ENCODE measurements at places on chromosomes 7 and 10.
A peak's percentile ranks its signal among the peaks of the same experiment; 100 is the strongest.

DNA sequence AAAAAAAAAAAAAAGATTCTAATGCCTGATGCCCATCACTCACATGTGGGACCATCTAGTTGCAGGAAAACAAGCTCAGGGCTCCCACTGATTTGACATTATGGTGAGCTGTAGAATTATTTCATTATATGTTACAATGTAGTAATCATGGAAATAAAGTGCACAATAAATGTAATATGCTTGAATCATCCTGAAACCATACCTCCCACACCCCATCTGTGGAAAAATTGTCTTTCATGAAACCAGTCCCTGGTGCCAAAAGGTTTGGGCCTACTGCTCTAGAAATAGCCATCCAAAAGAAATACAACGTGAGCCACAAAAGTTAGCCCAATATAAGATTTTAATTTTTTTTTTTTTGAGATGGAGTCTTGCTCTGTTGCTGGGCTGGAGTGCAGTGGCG lies 265.1 kb downstream of the PRPF18 start:
- no peak for DNase-seq

GRCh38 chr7:124700655-124701054 lies 64.9 kb downstream of the GPR37 start:
- no peak for DNase-seq

GRCh38 chr10:35781643-35782035 lies 139.5 kb upstream of the FZD8 start:
- DNase-seq, result no peak

- DNase-seq, result no peak
Measured at GRCh38 chr10:122911889-122912484, 1.6 kb downstream of the FAM24A start.

- peak; percentile 79 for DNase-seq
Measured at GRCh38 chr7:137169282-137169698, 174.2 kb downstream of the PTN start.

GRCh38 chr7:33645104-33645503 lies 260.2 kb upstream of the BMPER start:
- DNase-seq, result no peak

- no peak for DNase-seq
Measured at GRCh38 chr7:151126491-151127137, 40.3 kb downstream of the AGAP3 start.

DNA sequence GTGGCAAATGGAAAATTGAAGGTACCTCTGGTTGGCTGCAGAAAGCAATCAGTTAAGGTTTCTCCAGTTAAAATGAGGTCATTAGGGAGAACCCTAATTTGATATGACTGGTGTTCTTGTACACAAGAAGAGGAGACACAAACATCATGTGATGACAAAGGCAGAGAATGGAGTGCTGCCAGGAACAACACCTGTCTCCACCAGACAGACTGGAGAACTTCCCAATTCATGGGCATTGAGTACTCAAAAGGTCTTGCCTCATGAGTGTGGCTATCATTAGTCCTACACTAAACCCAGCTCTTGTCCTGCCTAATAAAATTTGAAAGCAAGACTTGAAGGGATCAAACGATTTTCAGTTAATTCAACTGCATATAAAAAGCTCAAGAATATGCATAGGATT lies 152.6 kb downstream of the PTPN20 start:
- DNase-seq, result no peak

GRCh38 chr10:101091546-101092290 lies 29.9 kb downstream of the KAZALD1 start:
- no peak for DNase-seq

DNA sequence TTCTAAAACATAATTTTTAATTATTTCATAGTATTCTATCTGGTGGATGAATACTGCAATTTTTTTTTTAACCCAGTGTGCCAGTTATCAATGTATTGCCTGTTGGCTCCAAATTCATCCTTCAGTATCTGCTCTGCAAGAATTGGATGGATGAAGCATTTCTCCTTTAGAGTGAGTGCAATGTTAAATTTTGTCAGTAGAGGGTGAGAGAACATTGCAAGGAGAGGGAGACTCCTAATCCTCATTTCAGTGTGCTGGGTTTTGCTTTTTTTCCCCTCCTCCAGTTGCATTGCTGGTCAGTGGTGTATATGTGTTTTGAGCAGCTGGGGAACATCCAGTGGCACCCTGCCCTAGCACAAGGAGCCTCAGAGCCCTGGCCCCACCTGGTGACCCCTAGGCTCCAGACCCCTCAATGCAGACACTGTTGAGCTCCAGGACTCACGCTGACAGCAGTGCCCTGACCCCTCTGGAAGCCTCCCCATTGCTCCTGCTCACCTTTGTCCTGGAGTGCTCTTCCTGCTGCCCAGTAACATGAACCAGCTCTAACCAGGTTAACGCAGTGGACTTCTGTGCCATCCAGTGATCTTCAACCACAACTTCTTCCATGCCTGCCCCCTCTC lies 199.4 kb downstream of the USP6NL start:
- no peak for DNase-seq

DNA sequence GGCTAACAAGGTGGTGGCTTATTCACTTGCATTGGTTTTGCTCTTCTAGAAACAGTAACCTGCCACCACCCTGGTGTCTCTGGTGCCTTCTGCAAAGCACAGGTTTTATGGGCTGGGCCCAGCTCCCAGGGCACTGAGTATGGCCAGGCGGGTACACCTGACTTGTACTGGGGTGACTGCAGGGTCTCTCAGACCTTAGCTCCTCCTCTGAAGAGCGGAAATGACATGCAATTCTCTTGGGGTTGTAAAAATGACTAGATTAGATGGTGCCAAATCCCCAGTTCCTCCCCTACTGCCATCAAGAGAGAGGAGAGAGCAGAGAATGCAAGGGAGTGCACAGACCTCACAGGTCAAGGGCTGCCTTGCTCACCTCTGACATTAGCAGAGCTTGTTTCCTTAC lies 14.7 kb downstream of the ESYT2 start:
- no peak for DNase-seq

- DNase-seq, result no peak
Measured at GRCh38 chr10:7773845-7774801, 13.7 kb downstream of the KIN start.

GRCh38 chr10:78806681-78807221 lies 262.0 kb upstream of the ZMIZ1 start:
- DNase-seq, result no peak

GRCh38 chr7:134042307-134042706 lies 84.8 kb upstream of the LRGUK start:
- no peak for DNase-seq

DNA sequence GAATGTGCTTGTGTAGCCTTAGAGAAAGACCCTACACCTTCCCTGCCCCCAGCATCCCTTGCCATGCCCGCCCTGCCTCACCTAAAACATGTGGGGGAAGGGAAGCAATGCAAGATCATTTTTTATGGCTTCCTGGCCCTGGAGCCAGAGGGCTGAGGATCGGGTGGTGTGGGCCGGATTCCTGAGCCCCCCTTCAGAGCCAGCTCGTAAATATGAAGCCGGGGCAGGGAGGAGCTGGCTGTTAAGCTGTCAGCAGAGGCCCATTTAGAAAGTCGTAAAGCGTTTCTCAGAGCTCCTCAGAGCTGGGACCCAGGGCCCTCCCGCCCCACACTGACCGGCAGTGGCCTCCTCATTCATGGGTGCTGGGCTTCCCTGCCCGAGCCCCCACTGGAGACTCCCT lies 23.9 kb downstream of the UNC5B start:
- DNase-seq, result no peak

GRCh38 chr10:112967200-112967599 lies 17.2 kb downstream of the TCF7L2 start:
- DNase-seq, result no peak

- DNase-seq, result no peak
Measured at GRCh38 chr10:35922876-35923600, 280.9 kb upstream of the FZD8 start.

DNA sequence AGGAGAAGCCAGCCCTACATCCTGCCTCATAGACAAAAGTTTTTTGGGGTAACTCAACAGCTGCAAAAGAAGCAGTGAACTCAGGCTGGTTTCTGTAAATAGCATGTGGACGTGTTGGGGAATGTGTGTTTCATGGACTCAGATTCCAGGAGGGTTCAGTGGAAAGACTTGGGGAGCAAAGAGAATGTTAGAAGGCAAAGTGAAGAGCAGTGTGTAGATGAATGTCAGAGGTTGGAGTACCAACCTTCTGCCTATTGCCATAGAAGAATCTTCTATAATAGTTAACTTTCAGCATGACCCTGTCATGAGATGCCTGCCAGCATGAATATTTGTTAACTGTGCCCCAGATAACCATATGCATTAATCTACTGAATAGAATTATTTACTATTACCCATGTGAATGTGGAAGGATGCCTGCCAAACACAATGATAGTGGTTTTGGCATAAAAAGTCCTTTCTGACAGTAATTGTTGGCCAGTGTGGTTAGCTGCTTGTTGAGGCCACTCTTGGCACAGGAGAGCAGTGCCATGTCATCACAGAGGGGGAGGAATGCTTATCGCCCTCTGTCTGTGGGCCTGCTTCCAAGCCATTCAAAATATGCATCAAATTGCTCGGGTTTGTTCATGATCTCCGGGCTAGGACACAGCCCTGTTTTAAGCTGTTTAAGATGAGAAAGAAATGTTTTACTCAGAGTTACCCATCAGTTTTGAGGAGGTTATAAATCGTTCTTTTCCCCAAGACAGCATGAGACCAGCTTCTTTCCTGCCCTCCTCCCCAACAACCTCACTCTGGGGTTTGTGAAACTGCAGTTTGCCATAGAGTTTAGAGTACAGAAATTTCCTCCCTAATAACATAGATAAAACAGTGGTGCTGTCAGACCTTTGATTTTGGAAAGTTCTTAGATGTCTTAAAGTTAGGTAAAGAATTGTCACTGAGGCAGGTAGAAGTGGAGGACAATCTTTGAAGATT lies 165.3 kb downstream of the WNT2 start:
- DNase-seq, result no peak

- DNase-seq, result no peak
Measured at GRCh38 chr10:30284865-30285594, 64.0 kb downstream of the MTPAP start.

GRCh38 chr10:124824507-124824906 lies 22.9 kb downstream of the ABRAXAS2 start:
- DNase-seq, result no peak

DNA sequence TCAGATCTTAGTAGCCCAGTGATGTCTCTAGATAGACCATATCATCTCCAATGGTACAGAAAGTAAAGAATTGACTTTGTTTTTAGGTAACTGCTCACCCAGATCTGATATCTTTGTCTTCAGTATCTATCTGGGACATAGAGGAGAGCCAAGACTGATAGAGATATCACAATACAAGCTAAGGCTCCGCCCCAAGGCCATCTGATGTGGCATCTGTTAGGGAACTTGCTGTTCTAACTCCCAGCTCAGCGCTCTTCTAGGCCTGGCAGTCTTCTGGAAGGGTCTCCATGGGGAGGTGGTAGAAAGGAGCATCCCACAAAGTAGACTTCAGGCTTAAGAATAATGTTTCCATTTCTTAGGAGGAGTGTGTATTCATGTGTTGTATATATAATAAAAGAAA lies 88.4 kb upstream of the SAMD8 start:
- no peak for DNase-seq

DNA sequence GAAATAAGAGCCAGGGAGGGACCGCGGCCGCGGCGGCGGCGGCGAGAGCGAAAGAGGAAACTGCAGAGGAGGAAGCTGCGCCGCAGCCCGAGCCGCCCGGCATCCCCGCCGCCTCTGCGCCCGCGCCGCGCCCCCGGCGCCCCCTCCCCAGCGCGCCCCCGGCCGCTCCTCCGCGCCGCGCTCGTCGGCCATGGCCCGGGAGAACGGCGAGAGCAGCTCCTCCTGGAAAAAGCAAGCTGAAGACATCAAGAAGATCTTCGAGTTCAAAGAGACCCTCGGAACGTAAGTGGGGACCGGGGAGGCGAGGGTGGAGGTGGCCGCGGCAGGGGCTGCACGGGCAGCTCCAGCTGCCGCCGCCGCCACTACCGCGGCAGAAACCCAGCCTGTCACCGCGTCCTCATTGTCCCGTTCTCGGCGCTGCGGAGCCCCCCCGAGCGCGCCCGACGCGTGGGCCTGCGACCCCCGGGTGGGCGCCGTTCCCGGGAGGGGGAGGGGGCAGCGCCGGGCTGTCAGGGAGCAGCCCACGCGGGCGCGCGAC lies 351 bp downstream of the CAMK1D start:
- no peak for DNase-seq

- no peak for DNase-seq
Measured at GRCh38 chr10:13349463-13350274, 1.6 kb upstream of the SEPHS1 start.

GRCh38 chr10:7666253-7667023 lies at the start of gene ITIH5:
ITIH5 (minus strand) TSS chr10:7666966; CDS start chr10:7666892, 74 bp downstream.
- DNase-seq, result no peak

Measured in NCI-H2107 (cell line).